ENCODE measurements at places on chromosomes 3 and 15.

GRCh38 chr3:71103430-71103921 lies 480.1 kb downstream of the FOXP1 start:
- DNase-seq: no peak

GRCh38 chr15:89129123-89129815 lies 41.0 kb downstream of the ABHD2 start:
- peak; percentile 35 for DNase-seq

GRCh38 chr3:8869613-8870012 lies 93.7 kb downstream of the RAD18 start:
- DNase-seq: no peak

DNA sequence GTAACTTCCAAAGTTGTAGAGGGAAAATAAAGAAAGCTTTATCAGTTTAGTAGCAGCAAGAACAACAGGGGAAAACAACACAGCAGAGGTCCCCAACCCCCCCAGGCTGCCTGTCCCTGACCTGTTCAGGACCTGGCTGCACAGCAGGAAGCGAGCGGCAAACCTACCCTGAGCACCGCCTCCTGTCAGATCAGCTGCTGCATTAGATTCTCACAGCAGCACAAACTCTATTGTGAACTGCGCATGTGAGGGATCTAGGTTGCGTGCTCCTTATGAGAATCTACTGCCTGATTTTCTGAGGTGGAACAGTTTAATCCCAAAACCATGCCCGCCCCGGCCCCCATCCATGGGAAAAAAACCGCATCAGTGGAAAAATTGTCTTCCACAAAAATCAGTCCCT lies 40.3 kb downstream of the USP50 start:
- DNase-seq: no peak

GRCh38 chr15:22979238-22980188 lies 655 bp downstream of the CYFIP1 start:
- DNase-seq: no peak

- no peak for DNase-seq
Measured at GRCh38 chr3:128453501-128454309, 13.0 kb downstream of the DNAJB8 start.

DNA sequence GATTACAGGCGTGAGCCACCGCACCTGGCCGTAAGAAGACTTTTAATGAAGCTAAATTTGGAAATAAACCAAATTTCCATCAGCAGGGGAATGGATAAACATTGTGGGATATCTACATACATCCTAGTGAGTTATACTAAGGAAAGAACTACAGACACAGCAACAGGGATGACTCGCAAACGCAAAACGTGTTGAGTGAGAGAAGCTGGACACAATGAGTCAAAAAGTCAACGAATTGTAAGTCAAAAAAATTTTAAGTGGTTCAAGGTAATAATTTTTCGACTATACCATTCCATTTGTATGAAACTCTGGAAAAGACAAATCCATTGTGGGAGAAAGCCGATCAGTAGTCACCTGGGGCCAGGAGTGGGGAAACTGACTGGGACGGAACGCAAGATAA lies 19.9 kb downstream of the PLA2G4F start:
- no peak for DNase-seq

DNA sequence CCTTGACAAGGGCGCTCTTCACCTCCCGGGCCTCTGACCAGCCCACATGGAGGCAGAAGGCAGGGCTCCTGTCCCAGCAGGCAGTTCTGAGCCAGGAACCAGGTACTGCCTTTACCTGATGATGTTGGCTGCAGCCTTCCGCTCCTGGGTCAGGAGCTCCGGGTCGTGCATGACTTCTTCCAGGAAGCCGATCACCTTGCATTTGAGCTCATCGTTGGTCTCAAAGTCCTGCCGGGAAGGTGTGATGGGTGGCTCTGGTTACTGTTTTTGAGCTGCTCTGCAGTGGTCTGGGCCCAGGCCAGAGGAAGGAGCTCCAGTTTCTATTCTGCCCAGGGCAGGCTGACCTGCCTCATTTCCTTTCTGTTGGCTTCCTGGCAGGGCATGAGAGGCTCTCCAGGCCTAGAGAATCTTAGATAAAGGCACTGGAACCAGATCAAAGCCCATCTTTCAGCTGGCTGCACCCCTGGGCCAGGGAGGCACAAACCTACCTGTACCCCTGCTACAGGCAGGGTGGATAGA lies 53.2 kb upstream of the CTSH start:
- DNase-seq: no peak

DNA sequence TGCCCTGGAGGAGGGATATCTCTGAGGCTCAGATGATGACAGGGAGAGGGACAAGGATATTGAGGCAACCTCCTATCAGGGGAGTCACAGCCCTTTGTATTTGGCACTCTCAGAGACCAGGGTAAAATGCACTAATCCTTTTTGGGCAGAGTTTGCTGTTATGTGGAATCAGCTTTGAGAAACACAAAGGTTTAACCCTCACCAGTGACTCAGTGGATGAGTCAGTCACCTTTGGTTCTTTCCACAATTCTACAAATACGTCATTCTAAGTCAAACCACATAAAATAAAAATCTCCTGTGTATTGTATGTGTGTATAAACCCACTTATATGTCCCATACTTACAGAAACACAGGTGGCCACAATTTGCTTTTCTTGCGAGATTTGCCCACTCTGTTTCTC lies 5.1 kb downstream of the LSAMP start:
- DNase-seq: no peak

Measured in T-helper 22 cell (primary cell).